ENCODE measurements at places on chromosomes 16 and 17.

DNA sequence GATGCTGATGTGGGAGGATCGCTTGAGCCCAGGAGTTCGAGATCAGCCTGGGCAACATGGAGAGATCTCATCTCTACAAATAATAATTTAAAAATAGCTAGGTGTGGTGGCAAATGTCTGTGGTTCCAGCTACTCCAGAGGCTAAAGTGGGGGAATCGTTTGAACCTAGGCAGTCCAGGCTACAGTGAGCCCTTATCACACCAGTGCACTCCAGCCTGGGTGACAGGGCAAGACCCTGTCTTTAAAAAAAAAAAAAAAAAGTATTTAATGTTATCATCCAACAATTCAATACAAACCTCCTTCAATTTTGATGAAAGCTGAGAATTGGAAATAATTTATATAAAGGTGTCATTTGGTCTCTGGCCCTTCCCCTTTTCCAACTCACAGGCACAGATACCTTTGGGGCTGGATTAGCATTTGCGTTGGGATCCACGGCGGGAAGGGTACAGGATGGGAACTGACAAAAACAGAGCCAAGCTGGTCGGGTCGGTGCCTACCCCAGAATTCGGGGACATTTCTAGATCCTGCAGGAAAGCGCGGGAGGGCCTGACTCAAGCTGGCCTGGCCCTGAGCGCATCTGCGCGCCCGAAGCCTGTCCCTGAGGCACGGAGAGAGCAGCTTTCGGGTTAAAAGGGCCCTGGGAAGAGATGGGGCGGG, 860 bp upstream of the DCAF7 start:
- no peak for DNase-seq

DNA sequence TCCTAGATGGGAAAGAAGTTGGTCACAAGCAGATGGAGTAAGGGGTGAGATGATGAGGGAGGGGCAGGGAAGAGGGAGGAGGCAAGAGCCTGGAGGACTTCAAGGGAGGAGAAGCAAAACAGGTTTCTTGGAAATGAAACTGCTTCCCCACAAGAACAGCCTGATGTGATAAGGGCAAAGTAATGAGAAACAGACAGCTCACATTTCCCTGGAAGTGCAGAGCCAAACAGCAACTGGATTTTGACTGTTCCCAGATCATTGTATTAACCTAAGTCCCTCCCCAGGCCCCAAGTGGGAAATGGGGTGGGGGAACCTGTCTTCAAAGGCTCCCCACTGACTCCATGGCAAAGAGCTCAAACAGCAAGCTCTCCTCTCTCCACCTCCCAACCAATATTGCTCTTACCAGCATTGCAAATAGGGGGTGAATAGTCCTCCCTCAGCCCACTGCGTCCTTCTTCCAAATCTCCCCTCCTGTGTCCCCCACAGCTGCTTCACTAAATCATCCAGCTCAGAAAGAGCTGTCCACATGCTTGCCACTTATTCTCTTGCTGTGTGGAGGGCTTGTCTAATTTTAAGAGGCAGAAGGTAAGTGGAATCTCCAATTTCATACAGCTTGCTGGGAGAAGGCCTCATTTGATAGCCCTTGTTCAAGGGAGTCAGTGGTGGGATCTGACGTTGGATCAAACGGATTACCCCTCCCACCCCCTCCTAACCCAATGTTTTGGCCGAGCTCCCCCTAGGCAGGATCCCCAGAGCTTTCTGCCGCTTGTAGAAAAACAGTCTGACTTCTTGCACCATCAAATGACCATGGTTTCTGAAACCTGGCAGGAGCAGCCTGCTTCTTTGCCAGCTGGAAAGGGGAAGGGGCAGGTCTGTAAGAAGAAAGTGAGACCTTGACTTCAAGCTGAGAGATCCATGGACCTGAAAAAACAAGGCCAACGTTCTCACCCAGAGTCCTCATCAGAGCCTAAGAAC, 56.3 kb upstream of the SMIM36 start:
- DNase-seq: no peak

- DNase-seq: no peak
Observed at GRCh38 chr17:32157225-32157624, 14.9 kb downstream of the RHOT1 start.

DNA sequence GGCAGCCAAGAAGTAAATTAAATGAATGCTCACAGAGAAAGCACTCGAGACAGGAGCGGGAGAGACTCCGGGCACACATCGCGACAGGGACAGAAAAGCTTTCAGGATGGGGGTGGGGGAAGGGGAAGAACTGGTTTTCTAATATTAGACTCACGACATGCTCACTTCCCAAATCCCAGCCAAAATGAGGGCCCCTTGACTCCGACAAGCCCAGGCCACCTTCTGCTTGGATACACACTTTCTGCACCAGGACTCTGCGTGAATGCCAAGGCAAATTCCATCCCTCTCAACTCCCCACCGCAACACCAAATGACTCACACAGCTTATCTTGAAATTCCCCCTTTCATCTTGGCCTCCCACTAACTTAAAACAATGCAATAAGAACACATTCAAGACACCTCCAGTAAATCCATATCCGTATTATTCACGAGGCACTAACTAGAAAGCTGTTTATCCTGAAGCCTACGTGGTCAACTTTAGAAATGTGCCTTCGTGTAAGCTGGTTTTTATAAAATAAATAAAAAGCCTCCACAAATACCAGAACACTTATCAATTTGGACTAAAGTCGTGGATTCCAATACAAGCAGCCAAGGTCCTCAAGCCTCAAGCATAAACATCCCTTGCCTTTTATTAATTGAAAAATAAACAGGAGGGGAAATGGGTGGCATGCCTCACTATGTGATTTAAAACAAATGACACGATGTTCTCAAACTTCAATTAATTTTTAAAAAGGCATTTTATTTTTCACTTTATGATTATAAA, 46.1 kb downstream of the NXN start:
- no peak for DNase-seq

- no peak for DNase-seq
Observed at GRCh38 chr17:9951803-9952202, 46.7 kb upstream of the RCVRN start.

- no peak for DNase-seq
Observed at GRCh38 chr17:49779739-49780231, 8.7 kb upstream of the KAT7 start.
